ENCODE measurements at places on chromosomes 2 and 18.
A peak's percentile ranks its signal among the peaks of the same experiment; 100 is the strongest.

- peak; percentile 25 for DNase-seq
Observed at GRCh38 chr2:22536133-22536532, 848.8 kb upstream of the KLHL29 start.

- peak; percentile 72 for DNase-seq
Observed at GRCh38 chr2:170467568-170468422, 247.3 kb upstream of the SP5 start.

DNA sequence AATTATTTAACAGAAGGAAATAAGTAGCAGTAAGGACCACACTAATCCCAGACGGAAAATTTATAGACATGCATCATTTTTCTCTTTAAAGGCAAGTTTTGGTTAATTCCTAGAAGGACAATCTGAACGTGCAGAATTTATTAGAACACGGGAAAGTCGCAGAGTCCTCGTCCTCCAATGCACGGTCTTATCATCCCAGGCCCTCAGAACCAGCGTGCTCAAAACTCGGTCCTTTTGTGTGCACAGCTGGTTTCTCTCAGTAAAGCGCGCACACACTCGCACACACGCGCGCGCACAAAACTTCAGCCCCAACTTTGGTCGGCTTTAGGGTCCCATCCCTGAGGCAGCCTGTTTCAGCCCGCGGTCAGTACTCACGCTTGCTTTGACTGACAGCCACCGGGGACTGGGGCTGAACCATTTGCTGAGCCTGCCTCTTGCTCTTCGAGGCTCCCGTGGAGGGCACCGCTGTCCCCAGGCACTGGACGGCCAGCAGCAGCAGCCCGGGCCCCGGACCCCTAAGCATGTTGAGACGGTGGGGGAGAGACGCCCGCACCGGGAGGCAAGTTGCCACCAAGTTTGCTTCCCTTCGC, 493 bp downstream of the FN1 start:
- DNase-seq: no peak

GRCh38 chr2:1976112-1976511, 231.8 kb upstream of the PXDN start:
- DNase-seq: no peak

- no peak for DNase-seq
Observed at GRCh38 chr2:24047703-24048033, 477 bp upstream of the WDCP start.

GRCh38 chr2:12222554-12222953, 476.1 kb downstream of the LPIN1 start:
- DNase-seq: no peak

DNA sequence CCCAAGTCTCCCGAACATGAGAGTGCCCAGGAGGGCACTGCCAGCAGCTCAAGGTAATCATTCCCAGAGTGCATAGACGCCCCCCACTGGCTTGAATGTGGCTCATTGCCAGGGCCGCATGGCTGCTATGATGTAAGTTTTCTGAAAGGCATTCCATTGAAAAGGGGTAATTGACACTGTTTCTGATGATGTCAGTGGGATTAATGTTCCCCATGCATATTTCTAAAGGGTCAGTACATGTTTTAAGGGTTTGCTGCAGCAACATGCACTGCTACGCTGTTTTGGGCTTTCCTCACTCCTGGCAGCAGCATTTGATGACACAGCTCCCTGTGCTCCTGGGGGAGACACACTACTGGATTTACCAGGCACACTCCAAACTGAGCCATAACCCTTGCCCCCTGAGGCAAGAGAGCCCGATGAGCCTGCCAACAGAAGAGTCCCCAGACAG, 36.7 kb downstream of the KIAA2012 start:
- DNase-seq: peak; percentile 68

DNA sequence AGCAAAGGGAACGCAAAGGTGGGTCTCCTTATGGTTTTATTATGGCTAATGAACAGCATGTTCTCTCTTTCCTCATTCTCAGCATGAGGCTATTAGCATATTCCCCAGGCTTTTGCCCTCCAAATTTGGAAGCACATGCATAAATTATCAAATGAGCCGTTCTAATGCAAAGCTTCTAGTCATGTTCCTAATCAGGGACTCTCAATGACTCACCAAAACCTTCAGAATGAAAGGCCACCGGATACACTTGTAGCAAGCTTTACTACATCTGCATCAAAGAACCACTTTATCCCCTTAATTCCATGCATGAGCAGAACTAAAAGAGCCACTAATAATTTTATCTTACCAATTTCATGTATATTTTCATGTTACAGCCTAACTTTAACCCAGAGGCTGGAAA, 310.5 kb downstream of the LRATD1 start:
- DNase-seq: no peak

DNA sequence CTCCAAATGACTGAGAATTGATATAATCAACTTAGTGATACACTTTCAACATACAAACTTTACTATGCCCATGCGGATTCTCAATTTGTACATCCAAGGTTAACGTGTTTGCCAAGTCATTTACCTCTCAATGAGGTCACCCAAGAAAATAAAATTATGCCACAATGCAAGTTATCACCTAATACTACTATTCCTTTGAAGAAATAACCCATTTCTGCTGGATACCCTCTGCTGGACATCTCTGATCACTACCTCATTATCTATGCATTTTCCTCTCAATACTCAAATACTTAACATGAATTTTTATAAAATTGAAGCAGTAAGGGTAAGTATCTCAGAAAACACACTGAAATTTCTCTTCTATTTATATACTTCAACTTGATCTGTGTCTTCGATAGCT, 12.7 kb downstream of the HNRNPLL start:
- DNase-seq: no peak

DNA sequence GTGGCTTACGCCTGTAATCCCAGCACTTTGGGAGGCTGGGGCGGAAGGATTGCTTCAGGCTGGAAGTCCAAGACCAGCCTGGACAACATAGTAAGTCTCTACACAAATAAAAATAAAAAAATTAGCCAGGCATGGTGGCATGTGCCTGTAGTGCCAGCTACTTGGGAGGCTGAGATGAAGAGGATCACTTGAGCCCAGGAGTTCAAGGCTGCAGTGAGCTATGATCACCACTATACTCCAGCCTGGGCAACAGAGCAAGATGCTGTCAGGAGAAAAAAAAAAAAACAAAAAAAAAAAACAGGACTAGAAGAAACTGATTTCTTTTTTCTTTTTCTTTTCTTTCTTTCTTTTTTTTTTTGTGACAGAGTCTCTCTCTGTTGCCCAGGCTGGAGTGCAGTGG, 13.6 kb downstream of the SPDYA start:
- DNase-seq: no peak

- no peak for DNase-seq
Observed at GRCh38 chr2:70557171-70557838, 3.7 kb upstream of the TGFA start.

DNA sequence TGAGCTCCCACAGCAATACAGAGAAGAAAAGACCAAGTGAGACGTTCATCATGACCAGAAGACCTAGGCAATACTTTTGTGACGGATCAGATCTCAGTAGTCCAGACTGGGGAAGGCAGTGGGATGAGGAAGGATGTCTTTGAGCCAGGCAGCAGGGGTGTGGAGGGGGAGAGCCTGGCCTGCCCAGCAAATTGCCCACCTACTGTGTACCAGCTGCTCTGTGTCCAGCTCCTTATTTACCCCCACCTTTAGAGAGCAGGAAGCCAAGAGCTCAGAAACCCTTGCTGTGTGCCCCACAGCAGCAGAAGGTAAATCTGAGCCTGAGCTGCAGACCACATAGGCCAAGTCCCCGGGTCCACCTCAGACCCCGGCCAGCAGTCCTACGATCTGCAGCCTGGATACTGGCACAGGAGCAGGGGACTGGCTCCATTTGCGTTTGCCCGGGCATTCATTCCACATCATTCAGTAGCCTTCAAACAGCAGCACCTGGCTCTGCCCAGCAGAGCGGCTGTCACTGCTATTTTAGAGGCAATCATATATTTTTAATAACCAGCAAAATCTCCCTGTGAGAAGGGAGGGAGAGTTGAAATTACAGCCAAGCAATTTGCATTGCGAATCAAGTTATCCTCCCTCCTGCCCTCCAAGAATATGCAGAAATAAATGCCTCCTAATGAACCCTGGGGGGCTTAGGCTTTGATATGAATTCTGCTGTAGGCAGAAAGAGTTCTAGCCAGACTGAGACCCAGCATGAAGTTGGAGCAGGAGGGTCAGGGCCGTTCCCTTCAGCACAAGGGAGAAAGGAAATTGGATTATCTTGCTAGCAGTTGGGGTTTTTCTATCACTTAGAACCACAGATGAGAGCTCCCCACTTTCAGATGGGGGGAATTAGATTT, 110.0 kb upstream of the FZD7 start:
- no peak for DNase-seq

GRCh38 chr18:29840089-29840488, 1202.5 kb downstream of the DSC3 start:
- DNase-seq: peak; percentile 22

DNA sequence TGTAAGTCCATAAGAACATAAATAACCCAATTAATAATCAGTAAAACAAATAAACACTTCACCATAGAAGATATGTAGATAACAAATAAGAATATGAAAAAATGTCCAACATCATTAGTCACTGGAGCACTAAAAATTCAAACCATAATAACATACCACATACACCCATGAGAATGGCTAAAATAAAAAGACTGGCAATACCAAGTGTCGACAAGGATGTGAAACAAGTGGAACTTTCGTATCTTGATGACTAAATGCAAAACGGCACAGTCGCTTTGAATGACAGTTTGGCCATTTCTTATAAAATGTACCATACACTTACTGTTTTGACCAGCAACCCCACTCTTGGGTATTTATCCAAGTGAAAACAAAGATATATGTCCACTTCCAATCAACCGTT, 26.8 kb downstream of the ANKMY1 start:
- no peak for DNase-seq

DNA sequence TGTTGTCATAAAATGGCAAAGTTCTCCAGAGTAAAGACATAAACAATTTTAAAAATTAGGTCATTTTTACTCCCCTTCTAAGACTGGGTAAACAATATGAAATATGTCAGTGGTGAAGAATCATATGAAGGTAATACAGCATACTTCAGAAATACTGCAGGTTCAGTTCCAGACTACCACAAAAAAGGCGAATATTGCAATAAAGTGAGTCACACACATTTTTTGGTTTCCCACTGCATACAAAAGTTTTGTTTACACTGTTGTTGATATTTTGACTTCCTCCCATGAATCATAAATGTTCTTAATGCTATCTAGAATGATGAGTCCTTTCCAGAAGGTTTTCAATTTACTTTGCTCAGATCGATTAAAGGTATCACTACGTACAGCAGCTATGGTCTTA, 73.5 kb downstream of the SMC6 start:
- DNase-seq: no peak

- peak; percentile 58 for DNase-seq
Observed at GRCh38 chr2:27152796-27153464, 4.1 kb downstream of the TCF23 start.

DNA sequence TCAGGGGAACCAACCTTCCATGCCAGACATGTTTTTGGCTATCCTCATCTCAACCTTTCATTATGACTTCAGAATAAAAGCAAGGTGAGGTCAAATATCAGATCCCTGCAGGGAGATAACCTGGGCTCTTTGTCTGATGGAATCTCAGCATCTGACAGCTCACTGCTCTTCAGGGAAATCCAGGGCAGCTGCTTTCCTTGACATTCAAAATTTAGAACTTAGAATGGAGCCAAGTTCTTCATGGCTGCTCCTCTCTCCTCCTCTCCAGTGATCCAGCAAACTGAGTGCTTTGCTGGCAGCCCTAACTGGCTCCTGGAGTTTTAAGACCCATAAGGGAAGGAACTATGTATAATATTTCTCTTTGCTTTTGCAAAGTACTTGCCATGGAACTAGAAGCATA, 716.3 kb downstream of the TSN start:
- DNase-seq: no peak

- no peak for DNase-seq
Observed at GRCh38 chr2:234491897-234492296, 5.0 kb downstream of the ARL4C start.

DNA sequence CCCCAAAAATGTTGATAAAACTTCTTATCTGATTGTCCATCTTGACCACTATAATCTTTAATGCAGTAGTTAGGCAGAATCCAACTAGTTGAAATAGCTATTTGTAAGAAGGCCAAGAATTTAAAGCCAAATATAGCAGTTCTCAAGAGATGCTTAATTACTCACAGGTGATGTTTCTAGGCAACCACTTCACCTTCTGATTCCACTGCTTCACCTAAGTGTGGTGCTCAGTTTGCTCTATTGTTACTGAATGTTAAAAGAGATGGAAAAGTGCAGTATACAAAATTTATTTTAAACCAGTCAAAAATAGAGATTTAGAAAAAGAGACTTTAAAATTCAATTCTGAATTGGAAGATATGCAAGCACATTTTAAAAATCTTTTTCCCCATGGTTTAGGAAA, 539.4 kb downstream of the ZNF804A start:
- no peak for DNase-seq

- DNase-seq: no peak
Observed at GRCh38 chr2:63589148-63589958, 590 bp downstream of the MDH1 start.

GRCh38 chr2:183024339-183025095, 13.7 kb downstream of the NCKAP1 start:
- DNase-seq: no peak

DNA sequence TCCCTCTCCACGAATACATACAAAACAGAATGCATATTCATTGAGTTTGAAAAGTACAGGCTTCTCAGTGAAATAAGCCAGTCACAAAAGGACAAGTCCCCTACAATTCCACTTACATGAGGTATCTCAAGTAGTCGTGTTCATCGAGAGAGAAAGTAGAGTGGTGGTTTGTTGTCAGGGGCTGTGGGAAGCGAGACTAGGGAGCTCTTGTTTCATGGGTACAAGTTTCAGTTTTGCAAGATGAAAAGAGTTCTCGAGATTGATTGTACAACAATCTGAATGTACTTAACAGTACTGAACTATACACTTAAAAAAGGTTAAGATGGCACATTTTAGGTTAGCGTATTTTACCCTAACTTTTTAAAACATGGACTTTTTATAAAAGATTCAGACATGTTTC, 71.5 kb upstream of the TTC39C start:
- no peak for DNase-seq

DNA sequence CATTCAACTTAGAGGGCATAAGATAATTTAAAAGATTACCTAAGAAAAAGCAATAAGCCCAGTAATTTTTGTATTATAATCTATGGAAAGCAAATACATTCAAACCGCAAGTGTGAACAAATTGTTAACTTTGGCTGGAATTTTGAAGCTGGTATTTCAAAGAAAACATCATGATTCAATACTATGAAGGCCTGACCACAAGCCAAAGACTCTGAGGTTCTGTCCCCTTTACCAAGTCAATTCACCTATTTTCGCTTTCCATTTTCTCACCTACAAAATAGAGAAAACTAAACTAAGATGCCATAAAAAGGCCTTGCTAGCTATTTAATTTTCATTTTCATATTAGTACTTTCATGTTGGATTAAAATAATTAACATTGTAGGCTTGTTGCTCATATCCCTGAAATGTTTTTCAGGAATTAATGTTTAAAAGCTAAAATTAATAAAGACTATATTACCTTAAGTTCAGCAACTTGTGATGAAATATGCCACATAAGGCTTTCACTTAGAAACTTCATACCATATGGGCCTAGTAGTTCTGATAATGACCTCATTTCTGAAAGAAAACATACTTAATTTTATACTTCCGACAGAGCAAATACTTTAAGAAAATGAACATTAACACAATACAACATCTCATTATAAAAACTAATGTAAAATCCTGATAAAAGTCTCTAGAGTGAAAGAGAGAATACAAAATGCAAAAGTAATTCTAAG, 85.7 kb upstream of the FRZB start:
- DNase-seq: peak; percentile 54
